ENCODE measurements at places on chromosomes 7 and 10.

DNA sequence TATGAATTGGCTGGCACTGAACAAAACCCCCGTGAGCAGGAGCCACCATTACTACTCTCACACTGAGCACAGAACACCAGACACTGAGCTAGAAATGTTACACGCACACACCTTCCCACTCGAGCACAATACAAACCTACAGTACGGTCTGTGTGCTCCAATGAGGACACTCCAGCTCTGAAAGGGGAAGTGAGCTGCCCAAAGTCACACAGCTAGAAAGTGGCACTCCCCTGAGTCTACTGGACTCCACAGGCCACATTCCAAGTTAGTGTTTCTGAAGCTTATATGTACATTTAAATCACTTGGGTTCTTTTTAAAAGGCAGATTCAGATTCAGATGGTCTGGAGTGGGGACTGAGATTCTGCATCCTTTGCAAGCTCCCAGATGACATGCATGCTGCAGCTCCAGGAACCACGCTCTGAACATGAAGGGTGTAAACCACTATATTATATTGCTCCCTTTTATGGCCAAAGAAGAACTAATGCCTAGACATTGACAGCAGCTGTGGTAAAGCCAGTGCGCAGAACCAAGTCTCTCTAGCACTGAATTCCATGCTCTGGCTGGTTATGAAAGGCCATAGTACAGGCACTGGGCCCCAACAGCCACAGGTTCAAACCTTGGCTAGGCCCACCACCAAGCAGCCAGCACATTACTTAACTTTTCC, 77.1 kb downstream of the FRMPD2 start:
- DNase-seq: no peak

GRCh38 chr7:3780016-3780415, 479.0 kb downstream of the SDK1 start:
- no peak for DNase-seq

GRCh38 chr10:88913788-88914187, 33.7 kb downstream of the STAMBPL1 start:
- DNase-seq: no peak

GRCh38 chr10:78247266-78247665, 213.6 kb downstream of the RPS24 start:
- DNase-seq: no peak

- DNase-seq: no peak
These were observed 47.2 kb downstream of the CAMK1D start for GRCh38 chr10:12396567-12396966.

Data from stimulated activated CD4-positive, alpha-beta T cell treated with anti-CD3 and anti-CD28 coated beads, Interleukin-15, amount 100 ng/mL, for 24 hours (primary cell).